ENCODE measurements at places on chromosomes 5 and 9. TPM values are rescaled to one million over a fixed set of nuclear protein-coding genes. Genes with fewer than 3 reads are reported as not detected.

The IFNA16 gene
- total RNA-seq = not detected

GRCh38 chr9:83583151-83584014 lies 39.6 kb upstream of the IDNK start:
- H3K4me3 ChIP-seq = no peak overlapping the region
- H3K27me3 ChIP-seq = no peaks in the 10 kb centered on the region
- H3K27ac ChIP-seq = no peak overlapping the region
- DNase-seq = peak; percentile 24
- no peaks in the 10 kb centered on the region for H3K4me1 ChIP-seq

- H3K27ac ChIP-seq = no peak overlapping the region
- no peak overlapping the region for H3K4me3 ChIP-seq
- H3K4me1 ChIP-seq = no peaks in the 10 kb centered on the region
- H3K27me3 ChIP-seq = no peaks in the 10 kb centered on the region
- H3K36me3 ChIP-seq = no peaks in the 10 kb centered on the region
Measured at GRCh38 chr5:135473956-135474670, 22.0 kb upstream of the TIFAB start.

The SLCO4C1 gene
- 0.58 TPM for total RNA-seq

DNA sequence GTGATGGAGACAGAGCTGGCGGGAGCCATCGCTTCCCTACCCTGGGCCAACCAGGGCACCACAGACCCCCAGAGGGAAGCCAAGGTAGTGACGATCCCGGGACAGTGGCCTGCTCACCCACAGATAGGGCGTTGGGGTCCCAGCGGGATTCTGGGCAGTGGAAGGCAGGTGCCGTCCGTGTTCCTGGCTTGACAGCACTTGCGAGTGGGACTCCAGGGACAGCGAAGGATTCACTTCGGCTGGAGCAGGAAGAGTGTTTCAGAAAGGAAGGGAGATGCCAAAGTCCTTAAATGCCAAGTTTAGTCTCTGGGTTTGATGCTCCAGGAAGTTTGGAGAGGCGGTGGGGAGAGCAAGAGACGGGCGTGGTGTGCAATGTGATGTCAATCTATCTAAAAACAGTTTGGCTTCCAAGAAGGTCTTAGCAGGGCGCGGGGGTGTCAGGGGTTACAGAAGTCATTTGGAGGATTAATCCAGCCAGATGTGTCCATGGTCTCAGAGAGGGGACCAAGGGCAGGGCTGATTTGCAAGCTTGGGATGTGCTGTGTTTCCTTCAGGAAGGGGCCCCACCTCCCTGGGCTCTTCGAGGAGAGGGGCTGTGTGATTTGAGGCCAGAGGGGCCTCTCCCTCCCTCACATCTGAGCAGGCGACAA lies 74.9 kb downstream of the NTNG2 start:
- H3K27ac ChIP-seq = no peak overlapping the region
- no peaks in the 10 kb centered on the region for H3K27me3 ChIP-seq
- H3K36me3 ChIP-seq = no peaks in the 10 kb centered on the region
- H3K4me1 ChIP-seq = peaks cover 12% of the 10 kb centered on the region
- DNase-seq = no peak

DNA sequence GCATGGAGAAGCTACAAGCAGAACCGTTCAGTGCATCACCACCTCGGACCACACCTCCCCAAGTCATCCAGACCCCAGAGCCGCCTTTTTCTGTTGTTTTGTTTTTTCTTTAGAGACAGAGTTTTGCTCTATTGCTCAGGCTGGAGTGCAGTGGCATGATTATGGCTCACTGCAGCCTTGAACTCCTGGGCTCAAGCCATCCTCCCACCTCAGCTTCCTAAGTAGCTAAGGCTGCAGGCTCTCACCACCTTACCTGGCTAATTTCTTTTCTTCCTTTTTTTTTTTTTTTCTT lies 13.5 kb upstream of the SFXN1 start:
- H3K36me3 ChIP-seq = no peaks in the 10 kb centered on the region
- DNase-seq = no peak
- H3K27ac ChIP-seq = no peak overlapping the region

DNA sequence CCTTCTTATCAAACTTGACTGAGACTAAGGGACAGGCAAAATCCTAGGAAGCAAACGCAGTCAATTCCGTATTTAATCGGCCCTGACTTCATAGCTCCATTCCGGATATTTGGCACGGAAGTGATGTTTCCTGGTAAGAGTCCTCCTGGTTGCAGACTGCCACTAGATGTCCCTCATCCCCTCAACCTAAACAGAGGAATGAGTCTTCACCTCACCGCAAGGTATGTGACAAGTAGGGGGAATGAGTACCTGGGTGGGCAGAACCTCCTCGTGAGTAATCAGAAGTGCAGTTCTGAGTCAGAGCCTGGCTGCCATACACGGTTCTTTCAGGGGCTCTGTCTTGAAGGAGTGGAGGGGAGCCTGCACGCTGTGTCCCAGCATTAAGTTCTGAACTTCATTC lies 173.6 kb downstream of the MUSK start:
- H3K36me3 ChIP-seq = no peaks in the 10 kb centered on the region
- no peak for DNase-seq
- H3K4me1 ChIP-seq = no peaks in the 10 kb centered on the region
- H3K27me3 ChIP-seq = no peaks in the 10 kb centered on the region

DNA sequence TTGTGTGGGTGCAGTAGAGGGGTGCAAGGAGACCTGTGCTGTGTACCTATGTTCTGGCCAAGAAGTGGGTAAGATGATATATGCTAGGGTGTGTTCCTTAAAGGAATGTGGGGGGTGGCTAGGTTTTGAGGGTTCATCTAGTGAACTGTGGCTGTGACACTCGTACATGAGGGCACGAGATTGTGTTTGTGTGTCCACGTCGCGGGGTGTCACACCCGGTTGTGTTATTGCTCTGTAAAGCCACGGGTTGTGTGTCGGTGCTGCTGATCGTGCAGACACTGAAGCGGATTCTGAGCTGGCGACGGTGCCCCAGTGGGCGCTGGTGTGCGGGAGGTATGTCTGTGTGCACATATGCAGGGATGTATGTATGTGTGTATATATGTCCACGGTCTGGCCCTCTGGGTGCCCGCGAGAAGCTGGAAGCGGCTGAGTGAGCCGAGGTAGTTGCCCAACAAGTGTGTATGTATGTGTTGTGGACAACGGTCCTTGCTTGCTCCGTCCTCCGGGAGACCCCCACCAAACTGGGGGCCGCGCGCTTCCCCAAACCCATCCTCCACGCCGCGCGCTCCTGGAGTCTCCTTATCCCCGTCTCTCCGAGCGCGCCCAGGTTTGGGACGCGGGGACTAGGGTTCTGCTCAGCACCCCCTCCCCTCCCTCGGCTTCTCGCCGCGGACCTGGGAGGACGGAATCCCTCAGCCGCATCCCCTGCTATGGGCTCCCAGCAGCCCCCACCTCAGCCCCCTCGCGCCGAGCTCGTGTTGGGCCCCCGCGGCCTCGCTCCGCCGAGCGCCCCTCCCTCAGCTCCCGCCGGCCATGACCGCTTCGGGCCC lies 639 bp downstream of the PCDH1 start:
- H3K27ac ChIP-seq = no peak overlapping the region
- peaks cover 8% of the 10 kb centered on the region for H3K27me3 ChIP-seq
- peak overlapping the region; percentile 34 for H3K4me3 ChIP-seq
- H3K4me1 ChIP-seq = peaks cover 24% of the 10 kb centered on the region
- DNase-seq = no peak

DNA sequence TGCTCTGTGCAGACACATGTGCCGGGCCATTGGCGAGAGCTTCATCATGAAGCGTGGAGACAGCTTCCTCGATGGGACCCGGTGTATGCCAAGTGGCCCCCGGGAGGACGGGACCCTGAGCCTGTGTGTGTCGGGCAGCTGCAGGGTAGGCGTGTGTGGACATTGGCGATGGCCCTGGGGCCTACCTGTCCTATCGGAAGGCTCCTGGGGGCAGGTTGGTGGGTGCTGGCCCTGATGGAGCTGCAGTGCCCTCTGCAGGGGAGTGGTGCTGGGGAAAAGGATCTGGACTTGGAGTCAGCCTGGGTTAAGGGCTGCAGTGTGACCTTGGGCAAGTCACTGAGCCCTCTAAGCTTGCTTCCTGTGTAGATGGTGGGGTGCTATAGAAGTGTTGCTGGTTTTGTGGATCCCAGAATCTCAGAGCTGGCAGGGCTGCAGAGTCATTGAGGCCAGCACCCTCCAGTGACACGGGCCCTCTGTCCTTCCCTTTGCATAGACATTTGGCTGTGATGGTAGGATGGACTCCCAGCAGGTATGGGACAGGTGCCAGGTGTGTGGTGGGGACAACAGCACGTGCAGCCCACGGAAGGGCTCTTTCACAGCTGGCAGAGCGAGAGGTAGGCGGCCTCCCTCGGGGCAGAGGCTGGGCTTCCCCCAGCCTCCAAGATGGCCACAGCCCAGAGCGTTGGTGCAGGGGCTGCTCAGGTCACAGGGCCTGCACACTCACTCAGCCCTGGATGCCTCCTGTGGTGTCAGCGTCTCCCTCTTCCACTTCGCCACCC lies 15.8 kb downstream of the ADAMTS13 start:
- H3K36me3 ChIP-seq = no peaks in the 10 kb centered on the region
- H3K27ac ChIP-seq = no peak overlapping the region
- H3K27me3 ChIP-seq = no peaks in the 10 kb centered on the region
- DNase-seq = no peak
- no peaks in the 10 kb centered on the region for H3K4me1 ChIP-seq

The ZFP37 gene
- 0.41 TPM for total RNA-seq

DNA sequence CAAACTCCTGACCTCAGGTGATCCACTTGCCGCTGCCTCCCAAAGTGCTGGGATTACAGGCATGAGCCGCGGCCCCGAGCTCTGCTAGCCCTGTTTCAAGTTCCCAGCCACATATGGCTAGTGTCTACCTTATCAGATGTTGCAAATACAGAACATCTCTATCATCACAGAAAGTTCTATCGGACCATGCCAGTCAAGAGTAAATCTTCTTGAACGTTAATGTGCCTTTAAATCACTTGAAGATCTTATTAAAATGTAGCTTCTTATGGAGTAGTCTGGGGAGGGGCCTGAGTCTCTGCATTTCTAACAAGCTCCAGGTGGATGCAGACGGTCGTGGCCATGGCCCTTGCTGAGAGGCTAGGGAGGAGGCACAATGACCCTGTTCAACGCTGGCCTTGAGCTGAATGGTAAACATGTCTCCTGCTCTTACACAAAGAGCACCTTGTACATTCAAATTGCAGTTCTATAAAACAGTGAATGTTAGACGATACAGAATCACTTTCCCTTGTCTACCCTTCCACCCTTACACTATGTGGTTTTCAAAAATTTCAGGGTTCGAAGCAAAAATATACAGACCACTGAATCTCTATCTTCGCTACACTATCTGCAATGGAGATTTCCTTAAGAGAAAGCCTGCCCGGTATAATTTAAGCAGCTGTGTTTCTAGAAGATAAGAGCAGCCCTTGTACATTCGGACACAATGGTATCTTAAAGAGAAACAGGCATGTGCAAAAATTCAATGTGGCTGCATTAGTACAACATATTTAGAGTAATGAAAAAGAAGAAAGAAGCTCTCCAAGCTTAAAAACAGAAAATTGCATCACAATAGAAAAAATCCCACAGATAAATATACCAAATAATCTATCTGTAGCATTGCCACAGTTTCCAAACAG lies 114.1 kb downstream of the FRMD3 start:
- no peak overlapping the region for H3K4me3 ChIP-seq
- no peaks in the 10 kb centered on the region for H3K27me3 ChIP-seq
- no peak overlapping the region for H3K27ac ChIP-seq

Measured in naive thymus-derived CD4-positive, alpha-beta T cell (primary cell).